GM23338 (cell line): ENCODE measurements at places on chromosomes 16 and 17.

DNA sequence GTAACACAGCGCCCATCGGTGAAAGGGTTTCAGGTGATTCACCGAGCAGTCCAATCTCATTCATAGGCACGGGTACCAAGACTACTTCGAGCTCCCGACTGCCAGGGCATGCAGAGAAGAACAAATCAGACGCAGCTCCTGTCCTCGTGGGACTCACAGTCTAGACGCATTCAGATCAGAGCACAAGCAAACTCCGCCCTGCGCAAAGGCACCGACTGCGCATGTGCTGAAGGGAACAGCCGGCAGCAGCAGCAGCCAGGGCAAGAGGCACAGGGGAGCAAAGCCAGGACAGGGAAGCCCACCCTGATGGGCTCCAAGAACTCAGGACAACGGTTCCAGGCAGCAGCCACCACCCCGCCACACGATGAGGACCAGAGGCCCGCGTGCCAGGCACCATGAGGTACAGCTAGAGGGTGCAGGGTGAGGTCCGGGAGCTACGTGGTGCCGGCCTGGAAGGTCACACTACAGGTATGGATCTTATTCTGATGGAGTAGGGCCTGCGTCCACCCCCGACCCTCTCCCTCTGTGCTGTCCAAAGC is 315.7 kb downstream of the FOXL1 start:
- no peak for DNase-seq

- DNase-seq: peak; percentile 47
Observed at GRCh38 chr16:47460359-47460710, 528 bp downstream of the ITFG1 start.

DNA sequence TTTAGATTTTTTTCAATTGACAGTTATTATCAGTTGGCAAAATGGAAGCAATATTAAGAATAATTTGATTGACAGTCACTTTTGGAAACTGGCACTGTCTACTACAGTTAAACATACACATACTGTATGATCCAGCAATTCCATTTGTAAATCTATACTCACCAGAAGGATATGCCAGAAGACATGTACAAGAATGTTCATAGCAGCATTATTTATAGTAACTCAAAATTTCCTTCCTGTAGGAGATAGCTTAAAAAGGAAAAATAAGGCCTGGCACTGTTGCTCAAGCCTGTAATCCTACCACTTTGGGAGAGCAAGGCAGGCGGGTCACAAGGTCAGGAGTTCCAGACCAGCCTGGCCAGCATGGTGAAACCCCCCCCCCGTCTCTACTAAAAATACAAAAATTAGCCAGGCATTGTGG is 89.3 kb downstream of the VMP1 start:
- no peak for DNase-seq

GRCh38 chr17:42153919-42154742 is 658 bp downstream of the RAB5C start:
- DNase-seq: peak; percentile 41

DNA sequence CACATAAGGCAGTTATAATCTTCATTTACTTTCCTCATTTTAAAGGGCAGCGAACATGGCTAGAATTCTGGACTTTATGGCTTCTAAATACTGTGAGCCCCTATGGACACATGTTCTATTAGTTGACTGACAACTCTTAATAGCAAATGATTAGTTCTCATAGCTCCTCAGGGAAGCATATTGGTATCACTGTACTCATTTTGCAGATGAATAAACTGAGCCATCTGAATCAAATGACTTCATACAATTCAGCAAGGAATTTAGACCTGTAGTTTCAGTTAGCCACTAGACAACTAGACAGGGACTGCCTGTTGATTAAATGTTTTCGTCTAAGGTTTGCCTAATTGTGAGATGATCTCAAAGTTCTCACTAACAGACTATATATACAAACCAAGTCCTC is 9.7 kb downstream of the TOB1 start:
- no peak for DNase-seq
